Skeletal muscle tissue (tissue), 5 donors: ENCODE measurements at places on chromosomes 5 and 9. TPM values are rescaled to one million over a fixed set of nuclear protein-coding genes. Genes with fewer than 3 reads are reported as not detected.

The CNTNAP3 gene
- 4.2 TPM for total RNA-seq

The CD72 gene
- total RNA-seq = 2.1 TPM

The PHF19 gene
- 14.1 TPM for total RNA-seq

The LHX2 gene
- under 0.01 TPM for total RNA-seq

The PCA3 gene
- not detected for total RNA-seq

The IL33 gene
- total RNA-seq = 14.6 TPM

The PAEP gene
- not detected for total RNA-seq

The GALT gene
- total RNA-seq = 23.0 TPM

The BTNL9 gene
- total RNA-seq = 9.9 TPM

The PDE6A gene
- not detected for total RNA-seq

The PAM gene
- total RNA-seq = 95.5 TPM

The FUT7 gene
- not detected for total RNA-seq

The SEMA5A gene
- 25.1 TPM for total RNA-seq

The SLC35D2 gene
- 14.6 TPM for total RNA-seq

The EQTN gene
- total RNA-seq = not detected

The TRPM3 gene
- 1.6 TPM for total RNA-seq

The TAF11L10 gene
- not detected for total RNA-seq
